Activated naive CD4-positive, alpha-beta T cell treated with anti-CD3 and anti-CD28 coated beads, Interleukin-2, amount 10 ng/mL, durations not matched to agents 7 days and 5 days (primary cell): ENCODE measurements at places on chromosomes 3 and 15.

DNA sequence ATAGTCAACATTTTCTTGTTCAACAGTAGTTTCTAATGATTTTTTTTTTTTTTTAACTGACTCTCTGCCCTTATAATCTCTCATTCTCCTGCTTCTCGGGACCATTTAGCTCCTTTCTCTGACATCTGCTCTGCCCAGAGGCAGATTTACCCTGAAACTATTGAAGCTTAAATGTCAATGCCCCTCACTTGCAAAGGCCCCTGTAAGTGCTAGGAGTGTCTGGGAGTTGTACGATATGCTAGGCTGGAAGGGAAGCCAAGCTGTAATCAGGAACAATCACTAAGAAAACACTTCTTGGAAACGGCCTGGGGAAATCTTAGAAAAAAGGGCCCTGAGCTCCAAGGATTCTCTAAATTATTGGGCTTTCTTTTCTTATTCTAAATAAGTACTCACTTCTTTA, 5.8 kb upstream of the PLOD2 start:
- DNase-seq = no peak

- no peak for DNase-seq
Measured at GRCh38 chr3:13788522-13789424, 91.1 kb downstream of the WNT7A start.

DNA sequence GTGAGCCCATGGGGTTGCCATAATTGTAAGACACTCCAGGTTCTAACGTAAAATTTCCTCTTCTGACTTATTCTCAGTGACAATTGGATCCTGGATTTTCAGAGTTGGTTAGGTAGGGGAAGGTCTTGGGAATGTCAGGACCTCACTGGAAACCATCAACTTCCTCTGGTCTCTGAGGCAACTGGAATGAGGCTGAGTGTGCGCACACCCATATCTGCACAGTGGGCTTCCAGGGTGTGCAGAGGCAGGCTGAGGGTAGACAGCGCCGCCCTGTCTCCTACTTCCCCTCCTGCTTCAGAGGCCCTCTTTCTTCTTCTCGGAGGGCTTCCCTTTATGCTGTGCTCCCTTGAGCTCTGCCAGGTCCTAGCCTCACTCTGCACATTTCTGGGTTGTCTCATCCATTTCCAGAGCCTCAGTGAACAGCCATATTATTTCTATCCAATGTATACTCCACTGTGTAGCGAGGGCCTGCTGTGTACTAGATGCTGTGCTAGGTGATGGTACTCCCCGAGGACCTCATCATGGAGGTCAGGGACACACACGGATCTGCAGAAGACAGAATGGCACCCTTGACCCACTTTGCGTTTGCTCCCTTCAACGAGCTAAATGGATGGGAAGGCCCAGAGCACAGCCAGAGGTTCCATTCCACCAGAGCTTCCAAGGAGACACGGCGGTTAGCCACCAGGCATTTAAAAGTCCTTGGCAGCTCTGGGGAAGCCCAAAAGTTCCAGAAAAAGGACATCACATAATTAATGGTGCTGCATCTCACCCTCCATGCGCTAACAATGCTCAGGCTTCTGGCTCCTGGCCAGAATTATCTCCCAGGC, 18.3 kb downstream of the ACAA1 start:
- no peak for DNase-seq

DNA sequence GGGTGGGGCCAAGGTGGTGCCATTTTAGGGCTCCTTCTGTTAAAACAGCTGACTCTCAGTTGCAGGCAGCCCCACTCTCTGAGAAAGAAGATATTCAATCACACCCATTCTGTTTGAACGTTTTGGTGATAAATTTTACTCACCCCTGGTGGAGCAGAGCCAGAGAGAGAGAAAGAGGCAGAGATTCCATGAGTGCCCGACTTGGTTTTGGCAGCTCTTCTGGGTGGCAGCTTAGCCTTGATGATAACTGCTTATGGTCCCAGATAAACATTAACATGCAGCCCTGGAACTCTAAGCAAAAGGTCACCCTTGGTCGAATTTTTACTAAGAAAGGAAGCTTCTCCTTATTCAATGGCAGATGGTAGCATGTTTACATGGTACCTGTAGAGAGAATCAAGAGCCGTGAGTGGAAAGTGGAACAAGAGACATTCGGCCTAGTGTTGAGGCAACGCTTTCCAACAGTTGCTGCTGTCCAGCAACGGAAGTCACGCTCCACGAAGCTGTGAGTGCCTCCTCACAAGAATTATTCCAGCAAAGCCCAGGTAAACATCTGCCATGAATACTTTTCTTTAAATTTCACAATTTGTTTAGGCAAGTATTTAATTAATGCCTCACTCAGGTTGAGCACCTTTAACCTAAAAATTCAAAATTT, 530.6 kb upstream of the ROBO2 start:
- DNase-seq = no peak

GRCh38 chr15:44718180-44718926, 7.0 kb downstream of the B2M start:
- no peak for DNase-seq

DNA sequence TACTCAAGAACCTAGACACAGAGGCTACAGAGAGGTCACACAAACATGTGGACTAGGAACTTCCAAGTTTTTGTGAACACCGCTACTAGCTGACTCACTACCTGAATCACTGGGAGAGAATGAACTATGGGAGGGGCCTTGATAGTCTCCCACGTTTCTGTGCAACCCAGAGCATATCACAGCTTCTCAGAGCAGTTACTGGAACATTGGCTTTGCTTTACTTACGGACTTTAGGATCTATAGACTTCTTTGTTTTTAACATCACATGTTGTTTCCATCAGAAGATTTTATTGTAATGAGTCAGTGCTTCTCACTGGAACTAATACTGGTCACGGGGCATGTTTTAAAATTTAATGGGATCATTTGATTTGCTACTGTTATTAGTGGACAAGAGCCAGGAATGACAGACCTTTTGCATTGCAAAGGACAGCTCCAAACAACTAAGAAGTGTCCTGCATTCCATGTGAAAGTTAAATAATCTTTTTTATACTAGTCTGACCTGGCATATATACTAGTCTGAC, 35.6 kb downstream of the RTP4 start:
- no peak for DNase-seq

GRCh38 chr3:98513091-98513511, 9.6 kb downstream of the CLDND1 start:
- DNase-seq = no peak

GRCh38 chr15:36256404-36256807, 323.0 kb upstream of the CDIN1 start:
- no peak for DNase-seq

DNA sequence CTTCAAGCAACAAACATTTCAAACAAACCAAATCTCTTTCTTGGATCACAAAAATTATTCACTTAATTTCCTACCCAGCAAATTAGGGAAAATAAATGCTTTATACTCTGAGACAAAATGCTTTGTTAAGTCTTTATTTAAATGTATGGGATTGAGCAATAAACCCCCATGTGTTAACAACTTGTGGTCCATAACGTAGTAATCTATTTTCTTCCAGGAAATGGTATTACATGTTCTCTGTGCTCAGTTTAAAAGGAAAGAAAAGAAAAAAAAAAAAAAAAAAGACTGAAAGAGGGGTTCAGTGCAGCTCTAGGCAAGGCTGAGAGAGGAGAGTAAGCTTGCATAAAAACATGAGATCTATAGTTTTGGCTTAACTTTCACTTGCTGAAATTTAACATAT, 102.3 kb downstream of the PIK3CB start:
- no peak for DNase-seq
